ENCODE measurements at places on chromosomes 2 and 18.
A peak's percentile ranks its signal among the peaks of the same experiment; 100 is the strongest.

DNA sequence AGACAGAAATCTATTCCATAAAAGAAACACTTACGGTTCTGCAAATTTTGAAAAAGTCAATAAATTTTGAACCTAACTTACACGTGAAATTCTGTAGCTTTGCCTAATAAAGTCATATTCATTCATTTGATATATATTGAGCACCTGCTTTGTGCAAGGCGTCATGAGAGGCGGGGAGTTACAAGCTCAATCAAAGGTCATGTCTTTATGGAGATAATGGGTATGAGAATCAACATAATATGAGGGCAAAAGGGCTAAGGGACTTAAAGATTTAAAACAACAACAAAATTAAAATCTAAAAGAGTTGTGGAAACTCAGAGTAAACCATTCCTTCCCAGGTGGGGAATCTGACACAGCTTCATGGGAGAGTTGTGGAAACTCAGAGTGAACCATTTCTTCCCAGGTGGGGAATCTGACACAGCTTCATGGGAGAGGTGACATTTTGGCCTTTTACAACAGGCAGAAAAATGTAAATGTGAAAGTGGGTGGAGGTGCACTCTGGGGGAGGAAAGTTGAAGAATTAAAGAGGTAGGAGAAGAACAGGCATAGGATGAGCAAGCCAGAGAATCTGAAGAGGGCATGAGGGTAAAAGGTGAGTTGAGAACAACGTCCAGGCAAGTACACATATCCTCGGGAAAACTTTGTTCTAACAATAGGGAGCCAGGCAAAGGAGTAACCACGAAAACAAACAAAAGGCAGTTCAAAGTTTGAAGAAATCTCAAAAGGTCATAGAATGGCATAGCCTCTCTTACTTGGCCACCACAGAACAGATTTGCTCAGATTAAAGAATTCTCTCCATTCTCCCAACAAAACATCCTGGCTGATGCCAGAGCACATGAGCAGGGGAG is 49.5 kb upstream of the CD226 start:
- H3K4me1 ChIP-seq, result peaks cover 4% of the 10 kb centered on the region
- peak overlapping the region; percentile 9 for H3K27ac ChIP-seq
- no peaks in the 10 kb centered on the region for H3K27me3 ChIP-seq
- DNase-seq, result no peak

- no peak overlapping the region for H3K27ac ChIP-seq
- no peak for DNase-seq
- H3K36me3 ChIP-seq, result no peaks in the 10 kb centered on the region
- H3K27me3 ChIP-seq, result peaks cover 33% of the 10 kb centered on the region
- H3K4me1 ChIP-seq, result no peaks in the 10 kb centered on the region
Measured at GRCh38 chr18:80086281-80086680, 22.8 kb upstream of the ADNP2 start.

GRCh38 chr2:43724728-43725526 is 48.7 kb upstream of the C1GALT1C1L start:
- H3K4me3 ChIP-seq, result no peak overlapping the region
- no peaks in the 10 kb centered on the region for H3K36me3 ChIP-seq
- no peak overlapping the region for H3K27ac ChIP-seq
- H3K4me1 ChIP-seq, result no peaks in the 10 kb centered on the region
- peaks cover 6% of the 10 kb centered on the region for H3K27me3 ChIP-seq
- DNase-seq, result no peak

DNA sequence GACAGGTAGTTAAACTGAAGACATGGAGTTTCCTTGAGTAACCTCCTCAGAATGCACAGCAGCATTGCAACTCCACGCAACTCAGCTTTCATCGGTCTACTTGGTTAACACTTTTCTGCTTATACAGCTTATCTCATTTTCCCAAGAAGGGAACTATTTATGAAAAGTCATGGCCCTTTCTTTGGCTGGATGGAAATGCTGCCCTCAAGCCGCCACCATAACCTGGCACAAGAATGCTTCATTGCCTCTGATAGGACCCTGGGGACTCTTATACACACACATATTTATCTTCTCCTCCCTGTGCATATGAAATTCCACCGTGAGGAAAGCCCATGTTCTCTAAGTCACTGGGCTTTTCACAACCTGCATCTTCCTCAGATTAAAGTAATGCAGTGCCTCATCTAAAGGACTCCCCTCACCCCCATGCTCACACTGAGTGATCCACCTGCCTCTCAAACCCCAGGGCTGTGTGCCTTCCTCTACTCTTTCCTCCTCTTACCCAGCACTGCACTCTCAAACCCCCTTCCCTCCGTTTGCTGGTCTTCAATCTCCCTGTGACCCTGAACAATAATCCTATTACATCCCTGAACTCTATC is 192.0 kb upstream of the HNRNPA3 start:
- H3K36me3 ChIP-seq, result no peaks in the 10 kb centered on the region
- H3K27ac ChIP-seq, result no peak overlapping the region
- H3K4me1 ChIP-seq, result no peaks in the 10 kb centered on the region
- DNase-seq, result no peak
- peaks cover 33% of the 10 kb centered on the region for H3K27me3 ChIP-seq
- H3K4me3 ChIP-seq, result no peak overlapping the region

DNA sequence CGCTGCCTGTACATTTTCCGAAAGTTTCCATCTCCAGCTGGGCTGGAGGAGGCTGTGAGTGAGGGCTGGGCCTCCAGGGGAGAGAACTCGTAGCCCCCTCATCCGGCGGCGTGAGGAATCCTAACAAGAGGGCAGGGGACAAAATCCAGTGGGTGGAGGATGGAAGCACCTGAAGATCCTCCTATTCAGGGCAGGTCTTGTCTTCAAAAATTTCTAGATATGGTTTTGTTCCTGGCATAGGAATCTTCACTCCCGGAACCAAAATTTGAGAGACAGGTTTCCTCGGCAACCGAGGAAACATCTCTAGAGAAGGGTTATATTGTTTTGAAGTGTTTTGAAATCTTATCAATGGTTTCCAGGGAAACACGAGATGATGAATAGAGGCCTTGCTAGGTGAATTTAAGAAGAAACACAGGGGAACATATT is 136.7 kb downstream of the SH3BP4 start:
- no peak for DNase-seq
- no peaks in the 10 kb centered on the region for H3K4me1 ChIP-seq
- no peaks in the 10 kb centered on the region for H3K36me3 ChIP-seq
- no peak overlapping the region for H3K27ac ChIP-seq
- no peak overlapping the region for H3K4me3 ChIP-seq
- H3K27me3 ChIP-seq, result peaks cover 86% of the 10 kb centered on the region

DNA sequence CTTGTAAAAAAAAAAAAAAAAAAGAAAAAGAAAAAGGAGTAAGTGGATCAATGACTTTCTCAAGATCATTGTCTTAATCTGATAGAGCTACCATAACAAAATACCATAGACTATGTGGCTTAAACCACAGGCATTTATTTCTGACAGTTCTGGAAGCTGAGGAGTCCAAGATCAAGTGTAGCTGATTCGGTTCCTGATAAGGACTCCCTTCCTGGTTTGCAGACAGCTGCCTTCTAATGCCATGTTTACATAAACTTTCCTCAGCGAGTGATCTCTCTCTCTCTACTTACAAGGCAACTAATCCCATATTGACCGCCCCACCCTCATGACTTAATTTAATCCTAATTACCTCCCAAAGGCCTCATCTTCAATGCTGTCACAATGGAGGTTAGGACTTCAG is 36.5 kb upstream of the SIX2 start:
- DNase-seq, result no peak
- peaks cover 52% of the 10 kb centered on the region for H3K27me3 ChIP-seq
- no peaks in the 10 kb centered on the region for H3K4me1 ChIP-seq
- no peaks in the 10 kb centered on the region for H3K36me3 ChIP-seq
- H3K27ac ChIP-seq, result no peak overlapping the region

DNA sequence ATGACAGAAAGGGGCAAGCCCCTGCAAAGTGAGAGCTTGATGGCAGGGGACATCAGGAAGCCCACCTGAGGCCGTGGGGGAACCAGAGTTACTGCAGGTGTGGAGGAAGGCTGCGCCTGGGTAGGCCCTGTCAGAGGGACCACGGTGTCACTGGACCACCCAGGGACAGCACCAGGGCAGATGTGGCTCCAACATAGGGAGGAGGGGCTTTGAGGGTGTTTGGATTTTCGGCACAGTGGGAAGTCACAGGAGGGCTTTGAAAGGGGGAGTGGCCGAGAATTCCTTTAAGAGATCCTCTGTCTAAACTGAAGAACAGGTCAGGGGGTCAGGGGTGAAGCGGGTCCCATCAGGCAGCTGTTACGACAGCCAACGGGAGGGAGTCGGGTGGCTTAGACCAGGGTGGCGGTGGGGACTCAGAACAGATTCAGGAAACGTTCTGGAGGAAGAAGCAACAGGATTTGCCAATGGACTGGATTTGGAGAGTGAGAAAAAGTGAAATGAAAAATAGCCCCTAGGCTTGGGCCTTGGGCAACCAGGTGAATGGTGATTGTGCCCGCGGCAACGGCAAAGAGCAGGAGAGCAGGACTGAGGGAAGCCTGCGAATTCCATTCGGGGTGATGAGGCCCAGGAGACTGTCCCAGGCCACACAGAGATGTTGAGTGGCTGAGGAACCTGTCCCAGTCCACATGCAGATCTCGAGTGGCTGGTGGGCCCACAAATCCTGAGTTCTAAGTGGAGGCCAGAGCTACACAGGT is 166.1 kb downstream of the LAMA1 start:
- no peaks in the 10 kb centered on the region for H3K36me3 ChIP-seq
- no peak overlapping the region for H3K4me3 ChIP-seq
- no peak for DNase-seq
- H3K27ac ChIP-seq, result peak overlapping the region; percentile 74

GRCh38 chr2:20852139-20852538 is 29.2 kb upstream of the LDAH start:
- no peaks in the 10 kb centered on the region for H3K36me3 ChIP-seq
- no peaks in the 10 kb centered on the region for H3K4me1 ChIP-seq
- no peak overlapping the region for H3K4me3 ChIP-seq
- DNase-seq, result no peak
- H3K27me3 ChIP-seq, result peaks cover 23% of the 10 kb centered on the region

DNA sequence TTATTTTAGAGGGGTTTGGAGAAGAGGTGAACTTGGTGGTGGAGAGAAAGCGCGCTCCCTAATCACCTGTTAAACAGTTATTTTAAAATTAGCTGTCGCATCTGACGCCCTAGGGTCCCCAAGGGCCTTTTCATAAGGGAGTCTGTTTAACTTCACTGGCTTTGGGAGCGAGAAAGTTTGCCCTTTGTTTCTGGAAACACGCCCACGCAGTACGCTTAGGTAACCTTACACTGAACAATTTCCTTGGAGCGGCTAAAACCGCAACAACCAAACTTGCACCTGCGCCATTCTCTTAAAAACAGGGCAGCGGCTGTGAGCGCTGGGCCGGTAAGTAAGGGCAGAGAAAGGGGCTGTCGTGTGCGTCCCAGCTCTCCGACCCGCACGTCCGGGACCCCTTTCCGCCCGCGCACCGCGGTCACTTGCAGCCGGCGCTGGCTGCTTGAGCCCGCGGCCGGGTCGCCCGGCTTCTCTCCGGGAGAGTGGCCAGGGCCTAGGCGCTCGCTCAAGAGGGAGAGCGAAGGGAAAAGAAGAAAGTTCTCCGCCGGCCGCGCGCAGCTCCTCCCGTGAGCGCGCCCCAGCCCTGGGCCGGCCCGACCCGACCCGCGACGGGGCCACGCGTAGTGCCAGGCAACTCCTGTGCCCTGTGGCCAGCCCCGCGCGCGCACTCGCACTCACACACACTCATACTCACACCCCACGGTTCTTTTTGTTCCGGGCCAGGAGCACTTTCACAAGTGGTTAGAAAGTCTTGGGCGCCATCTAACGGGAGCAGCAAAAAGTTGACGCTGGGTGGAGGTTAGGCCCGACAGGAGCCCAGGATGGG is 19.2 kb downstream of the POU3F3 start:
- H3K27me3 ChIP-seq, result peaks cover 40% of the 10 kb centered on the region
- H3K4me1 ChIP-seq, result peaks cover 4% of the 10 kb centered on the region
- DNase-seq, result no peak
- H3K27ac ChIP-seq, result no peak overlapping the region
- no peaks in the 10 kb centered on the region for H3K36me3 ChIP-seq

DNA sequence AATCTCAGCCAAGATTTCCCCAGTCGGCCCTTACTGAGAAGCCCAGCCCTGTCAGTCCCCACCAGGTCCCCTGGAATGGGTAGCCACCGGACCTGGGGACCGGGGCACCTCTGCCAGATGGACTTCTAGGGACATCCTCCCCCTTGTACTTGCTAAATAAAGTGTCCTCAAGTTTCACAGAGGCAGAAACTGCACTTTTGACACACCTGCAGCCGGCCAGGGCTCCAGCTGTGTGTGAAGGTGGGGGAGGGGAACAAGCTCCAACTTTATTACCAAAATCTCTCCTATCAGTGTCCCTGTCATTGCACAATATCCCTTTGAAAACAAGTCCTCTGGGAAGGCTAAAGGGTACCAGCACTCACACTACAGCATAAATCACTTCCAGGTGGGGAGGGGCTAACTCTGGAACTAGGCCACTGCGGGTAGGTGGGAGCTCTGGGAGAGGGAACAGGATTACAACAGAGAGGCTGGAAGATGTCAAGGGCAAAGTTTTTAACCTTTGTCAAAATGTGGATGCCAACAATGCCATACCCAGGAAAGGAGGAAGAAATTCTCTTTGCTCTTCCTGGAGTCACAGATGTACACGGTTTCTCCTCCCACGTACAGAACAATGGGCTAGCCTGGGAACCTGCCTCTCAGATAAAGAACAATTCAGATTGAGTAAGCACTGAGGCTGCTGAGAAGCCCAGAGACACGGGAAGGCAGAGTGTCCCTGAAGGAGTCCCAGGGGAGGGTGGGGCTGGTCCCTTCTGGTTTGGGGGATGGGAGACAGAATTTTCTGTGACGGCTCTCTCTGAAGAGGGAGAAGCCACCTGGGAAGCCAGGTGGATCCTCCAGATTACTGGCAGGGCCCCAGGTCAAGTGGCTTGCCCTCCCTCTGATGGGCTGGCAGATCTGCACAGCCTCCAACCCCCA is 11.0 kb downstream of the SDC1 start:
- no peak for DNase-seq
- H3K36me3 ChIP-seq, result no peaks in the 10 kb centered on the region
- no peaks in the 10 kb centered on the region for H3K4me1 ChIP-seq
- H3K4me3 ChIP-seq, result no peak overlapping the region

DNA sequence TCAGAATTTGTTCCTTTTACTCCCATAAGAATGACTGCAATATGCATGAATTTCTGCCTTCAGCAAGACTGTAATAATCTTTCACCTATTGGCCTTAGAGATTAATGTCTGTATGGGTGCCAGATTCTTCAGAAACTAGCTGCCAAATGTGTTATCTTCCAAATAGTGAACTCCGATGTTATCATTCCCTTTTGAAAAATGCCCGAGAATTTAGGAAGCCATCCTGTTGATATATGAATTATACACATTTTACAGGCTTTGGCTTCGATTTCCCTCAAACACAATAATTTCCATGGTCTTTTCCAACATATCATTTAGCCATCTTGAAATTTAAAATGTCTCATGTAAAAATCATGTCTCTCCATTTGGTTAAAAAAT is 101.5 kb downstream of the ZNF521 start:
- no peaks in the 10 kb centered on the region for H3K27me3 ChIP-seq
- no peak overlapping the region for H3K27ac ChIP-seq
- H3K4me1 ChIP-seq, result no peaks in the 10 kb centered on the region
- no peaks in the 10 kb centered on the region for H3K36me3 ChIP-seq
- no peak overlapping the region for H3K4me3 ChIP-seq

DNA sequence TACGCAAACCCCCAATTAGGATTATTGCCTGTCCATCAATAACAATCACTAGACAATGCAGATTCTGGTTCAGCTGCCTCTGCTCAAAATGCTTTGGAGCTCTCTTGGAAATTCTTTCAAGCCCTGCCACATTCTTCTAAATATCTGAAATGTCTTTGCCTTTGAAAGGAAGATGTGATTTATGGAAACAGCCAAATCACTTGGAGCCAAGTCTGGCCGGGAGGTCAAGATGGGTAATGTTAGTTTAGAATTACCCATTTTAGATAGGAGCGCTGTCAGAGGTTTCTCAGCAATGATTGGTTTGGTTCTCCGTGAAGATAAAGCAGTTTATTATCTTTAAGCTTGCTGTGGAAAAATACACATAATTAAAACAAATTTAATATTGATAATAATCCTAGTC is 306.7 kb downstream of the SETBP1 start:
- DNase-seq, result no peak
- no peak overlapping the region for H3K4me3 ChIP-seq
- peaks cover 4% of the 10 kb centered on the region for H3K36me3 ChIP-seq
- H3K4me1 ChIP-seq, result peaks cover 2% of the 10 kb centered on the region

Measured in effector memory CD8-positive, alpha-beta T cell (primary cell).